Epithelial cell of proximal tubule (primary cell): ENCODE measurements at places on chromosomes 11 and 22. TPM values are rescaled to one million over a fixed set of nuclear protein-coding genes. Genes with fewer than 3 reads are reported as not detected.

SLC3A2 gene
- 97.4 and 219 TPM in 2 replicates for total RNA-seq

DNA sequence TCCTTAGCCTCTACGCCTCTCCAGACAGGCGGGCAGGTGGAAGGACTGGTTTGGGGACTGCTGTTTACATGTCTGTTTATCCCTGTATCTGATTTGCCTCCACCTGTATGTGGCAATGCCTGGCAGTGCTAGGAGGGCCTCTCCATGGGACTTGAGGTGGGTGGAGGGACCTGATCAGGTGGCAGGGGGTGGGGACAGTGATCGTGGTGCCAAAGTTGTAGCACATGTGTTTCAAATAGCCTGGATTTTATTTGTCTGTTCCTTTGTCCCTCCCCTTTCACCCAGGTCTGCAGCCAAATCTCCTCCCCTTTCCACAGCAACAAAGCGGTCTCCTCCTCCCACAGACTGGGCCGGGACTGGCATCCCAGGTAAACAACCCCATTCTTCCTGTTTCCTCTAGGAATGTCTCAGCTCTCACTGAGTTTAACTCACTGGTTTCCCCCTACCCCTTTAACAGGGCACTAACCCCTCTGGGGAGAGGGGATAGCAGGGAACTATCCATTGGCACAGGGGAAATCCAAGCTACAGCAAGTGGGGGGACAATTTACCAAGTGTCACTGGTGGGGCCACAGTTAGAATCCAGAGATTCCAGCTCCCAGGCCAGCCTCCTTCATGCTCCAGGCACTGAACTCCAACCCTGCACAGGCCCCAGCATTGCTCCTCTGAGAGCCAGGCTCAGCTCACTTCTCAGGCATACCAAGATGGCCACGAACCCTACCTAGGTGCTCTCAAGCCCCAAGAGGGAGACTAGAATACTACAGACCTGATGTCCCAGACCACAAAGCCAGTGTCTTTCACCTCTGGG lies 22.9 kb upstream of the TLCD5 start:
- DNase-seq, result no peak

ACRV1 gene
- not detected in 2 replicates for total RNA-seq

- DNase-seq, result no peak
These were observed 23.2 kb downstream of the FADS2 start for GRCh38 chr11:61851113-61851899.

DNA sequence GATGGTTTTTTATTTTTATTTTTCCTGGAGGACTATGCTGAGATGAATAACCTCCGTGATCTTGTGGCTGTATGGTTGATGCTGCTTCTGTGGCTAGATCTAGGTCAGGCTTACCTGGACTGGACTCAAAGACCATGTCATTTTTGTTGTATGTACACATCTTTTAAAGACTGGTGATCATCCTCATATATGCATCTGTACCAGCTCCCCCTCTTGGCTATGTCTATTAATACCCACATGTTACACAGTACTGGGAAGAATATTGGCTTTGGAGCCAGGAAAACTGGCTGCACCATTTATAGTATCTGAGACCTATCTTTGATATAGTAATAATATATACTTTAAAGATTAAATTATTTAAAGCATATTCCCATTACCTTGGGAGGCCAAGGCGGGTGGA lies 18.4 kb upstream of the PITPNB start:
- no peak for DNase-seq

DNA sequence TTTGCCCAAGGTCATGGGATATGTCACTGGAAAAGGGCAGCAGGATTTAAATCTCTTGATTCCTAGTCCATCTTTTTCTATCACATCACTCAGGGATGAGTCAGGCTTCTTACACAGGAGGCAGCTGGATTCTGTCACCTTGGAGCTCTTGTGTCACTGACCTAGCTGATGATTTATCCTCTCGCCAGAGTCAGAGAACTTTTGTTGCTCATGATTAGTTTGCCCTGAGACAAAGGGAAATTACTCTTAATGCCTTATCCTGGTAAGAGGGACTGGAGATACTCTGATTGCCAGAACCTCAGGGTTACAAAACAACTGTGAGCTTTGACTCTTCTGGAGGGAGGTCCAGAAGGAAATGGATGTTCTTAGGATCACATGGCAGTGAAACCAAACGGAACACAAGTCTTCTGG lies 10.1 kb downstream of the COA4 start:
- peak; percentile 93 for DNase-seq
